ENCODE measurements at places on chromosomes 2 and 18.

GRCh38 chr2:197674591-197674990 is 796 bp downstream of the RFTN2 start:
- DNase-seq: peak; percentile 74

DNA sequence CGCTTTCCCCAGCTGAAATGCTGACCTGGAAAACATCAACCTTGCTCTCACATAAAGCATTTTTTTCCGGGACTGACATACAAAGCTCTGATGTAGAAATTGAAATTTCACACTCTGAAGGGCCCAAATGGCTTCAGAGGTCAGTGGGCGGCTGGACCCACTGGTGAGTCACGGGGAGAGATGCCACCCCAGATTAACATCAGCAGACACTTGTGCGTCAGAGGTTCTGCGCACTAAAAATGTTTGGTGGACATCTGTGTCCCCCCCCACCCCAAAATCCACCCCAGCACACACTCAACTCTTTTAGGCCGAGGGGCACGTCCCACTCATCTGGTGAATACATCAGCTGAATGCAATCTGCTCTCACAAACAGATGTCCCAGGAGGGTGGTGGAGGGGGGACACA is 208.9 kb downstream of the ASB1 start:
- DNase-seq: peak; percentile 39

DNA sequence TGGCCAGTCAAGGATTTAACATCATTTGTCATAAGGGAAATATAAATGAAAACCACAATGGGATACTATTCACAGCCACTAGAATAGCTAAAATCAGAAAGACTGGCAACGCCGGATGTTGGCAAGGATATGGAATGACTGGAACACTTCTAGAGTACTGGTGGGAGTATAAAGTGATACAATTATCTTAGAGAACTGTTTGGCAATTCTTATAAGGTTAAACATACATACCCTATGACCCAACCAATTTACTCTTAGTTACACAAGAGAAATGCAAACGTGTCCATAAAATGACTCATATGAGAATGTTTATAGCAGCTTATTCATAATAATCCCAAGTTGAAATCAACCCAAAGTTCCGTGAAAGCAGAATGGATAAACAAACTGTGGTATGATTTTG is 35.1 kb downstream of the MAPK4 start:
- DNase-seq: peak; percentile 29

DNA sequence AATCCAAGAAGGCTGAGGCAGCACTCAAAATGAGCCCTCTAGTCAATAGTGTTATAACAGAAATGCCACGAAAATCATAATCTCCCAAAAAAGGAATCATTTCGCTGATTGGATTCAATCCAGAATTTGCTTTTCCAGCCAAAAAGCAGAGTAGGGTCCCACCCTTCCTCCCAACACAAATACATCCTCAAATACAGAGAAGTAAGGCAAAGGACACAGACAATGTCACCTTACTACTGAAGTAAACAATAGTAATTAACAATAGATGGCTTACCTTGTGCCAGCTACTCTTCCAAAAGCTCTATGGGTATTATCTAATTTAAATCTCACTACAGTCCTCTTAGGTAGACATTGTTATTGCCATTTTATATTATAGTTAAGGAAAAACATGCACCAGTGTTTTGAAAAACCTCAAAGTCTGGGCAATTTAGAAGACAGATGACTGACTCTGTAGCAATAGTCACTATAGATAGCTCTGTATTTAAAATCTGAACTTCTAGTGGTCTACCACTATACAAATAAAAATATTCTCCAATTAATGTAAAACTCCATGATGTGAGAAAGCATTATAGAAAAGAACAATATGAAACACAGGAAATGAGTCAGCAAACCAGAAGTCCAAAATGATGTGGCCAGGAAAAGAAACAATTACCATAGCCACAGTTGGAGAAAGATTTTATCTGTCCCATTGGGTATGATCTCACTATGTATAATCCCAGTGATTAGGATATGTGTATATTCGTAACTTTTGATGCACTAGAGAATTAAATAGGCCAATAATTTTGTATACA is 305.0 kb upstream of the ERBB4 start:
- peak; percentile 48 for DNase-seq

DNA sequence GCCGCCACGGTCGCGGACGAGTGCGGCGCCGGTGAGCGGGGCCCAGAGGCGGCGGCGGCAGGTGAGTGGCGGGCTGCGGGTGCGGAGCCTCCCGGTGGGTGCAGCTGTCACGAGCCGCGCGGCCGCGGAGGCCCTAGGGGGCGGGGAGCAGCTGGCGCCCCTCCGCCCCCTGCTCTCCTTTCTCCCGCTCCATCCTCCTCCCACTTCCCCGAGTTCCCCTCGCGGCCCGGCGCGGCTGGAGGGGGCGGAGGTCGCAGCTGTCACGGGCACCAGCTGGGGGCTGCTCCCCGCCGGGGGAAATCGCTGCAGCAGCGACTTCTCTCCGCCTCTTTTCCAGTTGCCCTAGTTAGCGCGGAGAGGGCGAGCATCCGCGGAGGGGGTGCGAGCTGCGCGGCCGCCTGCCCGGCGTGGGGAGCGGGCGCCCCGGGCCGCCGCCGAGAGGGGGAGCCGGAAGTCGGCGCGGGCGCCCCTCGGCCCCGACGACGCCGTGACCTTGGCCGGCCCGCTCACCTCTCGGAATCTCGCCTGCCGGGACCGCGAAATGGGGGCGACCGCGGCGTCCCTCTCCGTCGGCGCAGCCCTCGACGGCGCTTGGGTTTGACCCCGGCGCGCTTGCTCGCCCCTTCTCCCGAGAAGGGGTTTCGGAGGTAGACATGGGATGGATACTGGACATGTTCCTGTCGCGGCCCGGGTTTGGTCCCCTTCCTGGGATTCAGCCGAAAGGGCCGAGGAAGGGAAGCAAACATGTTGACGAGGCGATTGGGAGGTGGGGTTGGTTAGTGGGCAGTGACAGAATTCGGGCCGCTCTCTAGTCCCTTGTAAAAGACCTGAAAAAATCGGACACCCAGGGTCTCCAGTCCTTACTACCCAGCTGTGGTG is 727 bp downstream of the NCOA1 start:
- no peak for DNase-seq

- no peak for DNase-seq
These were observed 85.0 kb downstream of the MYCN start for GRCh38 chr2:16025211-16025875.

DNA sequence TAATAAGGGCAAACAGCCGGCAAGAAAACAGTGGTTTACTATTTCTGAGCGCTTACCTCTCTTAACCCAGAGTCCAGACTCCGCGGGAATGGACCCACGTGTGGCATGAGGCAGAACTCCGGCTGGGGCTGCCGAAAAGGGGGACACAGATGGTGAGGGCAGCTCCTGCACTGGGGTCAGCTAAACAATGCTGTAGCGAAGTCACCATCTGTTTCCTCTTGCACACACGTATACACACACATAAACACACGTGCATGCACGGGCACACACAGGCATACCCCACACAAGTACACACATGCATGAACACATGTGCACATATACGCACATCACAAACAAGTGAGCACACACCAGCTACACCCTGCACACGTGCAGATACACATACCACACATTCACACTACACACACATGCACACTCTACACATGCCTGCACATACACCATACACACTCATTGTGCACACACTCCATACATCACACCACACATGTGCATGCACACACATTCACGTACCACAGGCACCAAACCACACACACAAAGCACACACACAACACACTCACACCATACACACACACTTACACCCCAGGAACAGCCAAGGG is 105.9 kb upstream of the ID2 start:
- no peak for DNase-seq

- DNase-seq: no peak
These were observed 163.6 kb upstream of the TANK start for GRCh38 chr2:160996584-160996983.

- DNase-seq: no peak
These were observed 25.7 kb downstream of the RPE start for GRCh38 chr2:210028178-210028577.

- no peak for DNase-seq
These were observed 580.0 kb downstream of the RNF144A start for GRCh38 chr2:7497178-7497577.

DNA sequence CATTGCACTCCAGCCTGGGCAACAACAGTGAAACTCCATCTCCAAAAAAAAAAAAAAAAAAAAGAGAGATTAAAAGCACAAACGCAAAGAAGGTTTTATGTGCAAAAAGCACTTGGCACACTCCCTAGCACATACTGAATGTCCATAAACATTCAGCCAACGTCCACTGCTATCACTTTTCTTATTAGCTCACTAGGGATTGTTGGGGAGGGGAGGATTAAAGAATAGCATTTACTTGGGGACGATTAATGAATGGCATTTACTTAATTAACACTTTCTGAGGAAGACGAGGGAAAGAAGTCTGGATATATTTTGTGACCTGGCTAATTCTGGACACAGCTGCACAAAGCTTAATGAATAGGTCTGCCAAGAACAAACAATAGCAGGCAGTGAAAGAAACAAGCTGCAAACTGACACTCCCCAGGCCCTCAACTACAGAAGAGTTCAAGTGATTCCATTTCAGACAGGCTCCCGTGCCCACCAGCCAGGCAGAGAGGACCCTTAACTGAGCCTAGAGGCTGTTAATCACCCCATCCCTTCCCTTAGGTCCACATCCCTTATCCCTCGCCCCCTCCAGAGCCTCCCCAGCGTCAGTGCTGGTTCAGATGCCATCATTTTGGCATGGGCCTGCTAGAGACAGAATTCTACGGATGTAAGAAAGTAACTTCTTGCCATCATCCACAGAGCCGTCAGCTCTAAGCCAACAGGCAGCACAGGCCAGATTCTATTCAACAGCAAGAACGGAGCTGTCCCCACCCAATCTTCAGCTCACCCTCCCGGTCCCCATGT is 7.4 kb downstream of the CYB5A start:
- DNase-seq: peak; percentile 64

- DNase-seq: no peak
These were observed 47.7 kb downstream of the TMEM182 start for GRCh38 chr2:102809291-102810189.

GRCh38 chr2:163467251-163467630 is 268.6 kb downstream of the FIGN start:
- DNase-seq: peak; percentile 63

- no peak for DNase-seq
These were observed 88.0 kb upstream of the TTC39C start for GRCh38 chr18:23926571-23926970.

DNA sequence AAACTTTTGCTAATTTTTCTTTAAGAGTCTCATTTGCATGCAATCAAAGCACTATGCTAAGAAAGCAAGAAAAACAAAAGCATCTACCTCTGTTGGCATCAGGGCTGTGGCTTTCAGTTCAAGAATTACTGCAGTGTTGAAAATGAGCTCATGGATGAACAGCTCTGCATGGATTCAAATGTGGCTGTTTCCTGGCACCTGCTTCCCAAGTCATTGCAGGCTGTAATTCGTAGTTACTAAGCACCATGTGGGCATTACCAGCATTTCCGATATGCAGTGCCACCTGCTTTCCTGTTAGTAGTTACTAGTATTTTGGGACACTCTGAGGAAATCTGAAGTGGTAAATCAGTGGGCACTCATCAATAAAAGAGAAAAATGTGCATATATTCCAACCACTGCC is 37.8 kb upstream of the FAM110C start:
- DNase-seq: no peak

DNA sequence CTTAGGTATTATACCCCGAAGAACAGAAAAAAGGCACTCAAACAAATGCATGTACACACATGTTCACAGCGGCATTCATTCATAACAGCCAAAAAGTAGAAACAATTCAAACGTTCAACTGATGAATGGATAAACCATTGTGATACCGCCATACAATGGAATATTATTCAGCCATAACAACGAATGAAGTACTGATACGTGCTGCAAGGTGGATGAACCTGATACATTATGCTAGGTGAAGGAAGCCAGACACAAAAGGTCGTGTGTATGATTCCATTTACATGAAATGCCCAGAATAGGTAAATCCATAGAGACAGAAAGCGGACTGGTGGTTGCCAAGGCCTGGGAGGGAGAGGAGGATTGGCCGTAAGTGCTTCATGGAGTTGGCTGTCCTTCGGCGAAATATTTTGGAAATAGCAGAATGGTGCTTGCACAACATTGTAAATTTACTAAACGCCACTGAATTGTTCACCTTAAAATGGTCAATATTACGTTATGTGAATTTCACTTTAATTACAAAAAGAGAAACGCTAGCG is 750 bp upstream of the RMP24 start:
- no peak for DNase-seq

DNA sequence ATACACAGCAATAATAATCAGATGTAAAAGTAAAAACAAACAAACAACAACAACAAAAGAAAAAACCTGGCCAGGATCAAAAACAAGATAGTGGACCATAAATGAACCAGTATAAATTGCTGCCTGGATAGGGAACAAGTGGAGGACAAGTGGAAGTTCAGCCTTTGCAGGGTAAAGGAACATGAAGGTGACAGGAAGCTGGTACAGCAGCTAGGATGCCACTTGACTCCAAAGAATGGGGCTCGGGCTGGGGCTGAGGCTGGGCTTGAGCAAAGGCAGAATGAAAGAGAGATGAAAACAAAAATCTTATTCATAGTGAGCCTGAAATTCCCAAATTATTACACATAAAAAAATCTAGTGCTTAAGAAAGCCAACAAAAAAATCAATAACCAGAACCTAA is 146.5 kb downstream of the CDH2 start:
- no peak for DNase-seq

DNA sequence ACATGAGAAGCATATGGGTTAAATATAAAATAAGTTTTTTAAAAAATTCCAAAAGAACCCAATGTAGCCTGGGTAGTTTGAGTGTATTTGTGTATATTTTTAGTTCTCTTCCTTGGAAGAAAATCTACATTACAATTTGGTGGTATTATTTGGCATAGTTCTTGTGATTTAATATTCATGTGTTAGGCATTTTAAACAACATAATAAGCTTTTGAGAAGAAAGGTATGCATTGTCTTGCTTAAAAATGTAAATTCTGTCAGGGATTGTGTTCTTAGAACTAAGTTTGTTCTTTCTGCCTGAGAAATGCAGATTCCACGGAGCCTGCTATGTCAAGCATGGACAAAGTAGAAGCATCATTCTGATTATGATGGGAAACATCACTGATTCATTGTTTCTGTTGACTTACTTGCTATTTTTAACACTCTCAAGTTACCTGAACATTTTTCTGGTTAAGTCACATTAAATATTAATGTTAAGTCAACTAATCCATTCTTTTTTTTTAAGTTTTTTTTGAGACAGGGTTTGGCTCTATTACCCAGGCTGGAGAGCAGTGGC is 49.4 kb downstream of the TNFRSF11A start:
- DNase-seq: no peak

DNA sequence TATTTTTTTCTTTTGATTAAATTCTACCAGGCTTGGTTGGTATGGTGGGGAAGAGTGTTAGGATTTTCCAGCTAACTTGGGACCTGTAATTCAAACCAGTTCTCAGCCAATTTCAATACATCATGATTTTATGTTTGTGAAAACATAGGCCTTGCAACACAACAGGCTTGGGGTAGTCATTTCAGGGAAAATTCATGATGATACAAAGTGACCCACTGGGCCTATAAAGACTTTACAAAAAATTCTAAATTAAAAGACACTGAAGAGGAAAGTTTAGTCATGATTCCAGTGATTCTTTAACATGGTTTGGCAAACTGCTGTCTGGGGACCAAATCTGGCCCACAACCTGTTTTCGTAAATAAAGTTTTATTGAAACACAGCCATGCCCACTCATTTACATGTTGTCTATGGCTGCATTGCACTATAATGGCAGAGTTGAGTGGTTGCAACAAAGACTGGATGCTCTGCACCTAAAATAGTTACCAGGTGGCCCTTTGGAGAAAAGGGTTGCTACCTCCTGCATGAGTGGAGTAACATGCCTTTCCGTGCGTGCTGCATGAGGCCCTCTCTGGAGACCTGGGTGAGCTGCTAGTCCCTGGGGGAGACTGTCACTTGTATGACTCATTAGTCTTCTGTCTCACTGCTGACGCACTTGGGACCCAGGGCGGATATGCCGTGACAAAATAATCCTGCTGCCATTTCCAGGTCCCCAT is 73.6 kb downstream of the NPAS2 start:
- DNase-seq: no peak
